ENCODE measurements at places on chromosomes 13 and 19. TPM values are rescaled to one million over a fixed set of nuclear protein-coding genes. Genes with fewer than 3 reads are reported as not detected.

- DNase-seq = no peak
These were observed 1395.8 kb downstream of the EFNB2 start for GRCh38 chr13:105139380-105140285.

DNA sequence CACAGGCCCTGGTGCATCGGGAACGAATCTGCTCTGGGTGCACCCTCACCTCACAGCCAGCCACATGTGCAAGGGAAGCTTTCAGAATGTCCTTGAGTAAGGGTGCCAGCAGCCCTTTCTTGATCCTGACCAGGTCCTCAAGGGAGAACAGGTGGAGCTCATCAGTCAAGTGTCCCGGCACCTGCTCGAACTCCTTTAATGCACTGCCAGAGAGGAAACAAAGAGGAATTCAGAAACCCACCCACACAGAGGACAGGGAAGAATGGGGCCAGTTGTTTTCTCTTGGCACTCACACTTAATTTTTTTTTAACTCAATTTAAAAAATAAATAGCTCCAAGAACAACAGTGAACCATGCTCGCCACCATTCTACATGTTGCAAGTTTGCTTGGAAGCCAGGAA, 41.7 kb downstream of the RUBCNL start:
- no peak for DNase-seq

The RASAL3 gene
- total RNA-seq = not detected

- DNase-seq = no peak
These were observed 23.5 kb downstream of the ACTN4 start for GRCh38 chr19:38670921-38671398.

GRCh38 chr13:94712812-94713560, 641 bp upstream of the SOX21 start:
- peak; percentile 9 for DNase-seq

The ACER1 gene
- not detected for total RNA-seq

The RDH8 gene
- not detected for total RNA-seq

DNA sequence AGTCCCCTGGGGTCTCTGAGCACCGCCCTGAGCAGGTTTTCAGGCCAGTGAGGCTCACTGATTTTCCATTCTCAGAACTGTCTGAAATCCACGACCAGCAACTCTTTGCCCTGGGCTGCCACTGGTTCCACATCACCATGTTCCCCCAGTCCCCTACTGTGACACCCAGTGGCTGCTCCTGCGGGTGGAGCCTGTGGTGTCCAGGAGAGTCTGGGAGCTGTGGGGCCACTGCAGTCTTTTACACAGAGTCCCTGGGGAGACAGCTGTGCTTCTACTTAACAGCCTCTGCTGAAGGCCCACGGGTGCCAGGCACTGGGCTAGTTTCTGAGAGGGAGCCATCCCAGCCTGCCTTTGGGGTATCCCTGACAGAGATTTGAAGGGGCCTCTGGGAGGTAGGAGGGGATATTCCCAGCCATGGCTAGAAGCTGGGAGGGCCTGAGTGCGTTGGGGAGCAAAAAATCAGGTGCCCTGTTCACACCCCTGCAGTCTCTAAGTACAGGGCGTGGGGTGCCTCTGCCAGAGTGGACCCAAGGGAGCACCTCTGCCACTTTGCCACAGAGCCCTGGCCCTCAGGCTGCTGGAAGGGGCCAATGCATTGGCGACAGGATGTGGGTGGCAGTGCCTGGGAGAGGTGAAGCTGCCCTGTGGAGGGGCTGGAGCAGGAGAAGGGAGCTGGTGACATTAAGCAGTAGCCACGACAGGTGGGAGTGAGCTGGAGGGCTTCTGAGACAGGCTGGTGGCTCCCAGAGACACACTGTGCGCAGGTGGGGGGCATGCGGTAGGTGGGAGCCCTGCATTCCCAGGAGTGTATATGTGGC, 200.2 kb upstream of the ZNF536 start:
- no peak for DNase-seq

DNA sequence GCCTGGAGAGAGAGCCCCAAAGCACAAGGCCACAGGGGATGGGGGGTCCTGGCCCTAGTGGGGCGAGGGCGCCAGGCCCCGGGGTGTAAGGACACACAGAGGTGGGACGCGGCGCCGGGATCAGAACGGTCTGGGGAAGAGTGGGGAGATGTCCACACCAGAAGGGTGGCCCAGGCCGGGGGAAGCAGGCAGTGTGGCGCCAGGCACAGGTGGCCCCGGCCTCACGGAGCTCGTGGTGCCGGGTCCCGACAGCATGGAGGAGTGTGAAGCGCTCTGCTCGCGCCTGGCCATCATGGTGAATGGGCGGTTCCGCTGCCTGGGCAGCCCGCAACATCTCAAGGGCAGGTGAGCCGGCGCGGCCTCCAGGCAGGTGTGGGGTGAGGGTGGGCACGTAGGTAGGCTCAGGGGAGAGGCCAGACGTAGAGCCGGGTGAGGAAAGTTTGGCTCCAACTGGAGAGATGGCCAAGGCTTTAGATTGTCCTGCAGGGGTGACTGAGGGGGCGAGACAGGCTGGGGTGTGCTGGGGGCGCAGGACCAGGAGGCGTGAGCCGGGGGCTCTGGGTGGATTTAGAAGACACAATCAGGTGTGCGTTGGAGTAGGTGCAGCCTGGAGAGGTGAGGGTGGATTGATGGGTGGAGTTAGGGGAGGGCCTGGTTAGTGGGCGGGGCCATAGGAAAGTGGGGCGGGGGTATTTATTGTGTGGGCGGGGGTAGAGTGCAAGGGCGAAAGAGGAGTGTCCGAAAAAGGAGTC, 2.9 kb upstream of the ARHGAP45 start:
- DNase-seq = no peak

The ZSCAN22 gene
- total RNA-seq = 3.8 TPM

The NOVA2 gene
- not detected for total RNA-seq

The ERICH6B gene
- not detected for total RNA-seq

The ATP7B gene
- total RNA-seq = 5.3 TPM

DNA sequence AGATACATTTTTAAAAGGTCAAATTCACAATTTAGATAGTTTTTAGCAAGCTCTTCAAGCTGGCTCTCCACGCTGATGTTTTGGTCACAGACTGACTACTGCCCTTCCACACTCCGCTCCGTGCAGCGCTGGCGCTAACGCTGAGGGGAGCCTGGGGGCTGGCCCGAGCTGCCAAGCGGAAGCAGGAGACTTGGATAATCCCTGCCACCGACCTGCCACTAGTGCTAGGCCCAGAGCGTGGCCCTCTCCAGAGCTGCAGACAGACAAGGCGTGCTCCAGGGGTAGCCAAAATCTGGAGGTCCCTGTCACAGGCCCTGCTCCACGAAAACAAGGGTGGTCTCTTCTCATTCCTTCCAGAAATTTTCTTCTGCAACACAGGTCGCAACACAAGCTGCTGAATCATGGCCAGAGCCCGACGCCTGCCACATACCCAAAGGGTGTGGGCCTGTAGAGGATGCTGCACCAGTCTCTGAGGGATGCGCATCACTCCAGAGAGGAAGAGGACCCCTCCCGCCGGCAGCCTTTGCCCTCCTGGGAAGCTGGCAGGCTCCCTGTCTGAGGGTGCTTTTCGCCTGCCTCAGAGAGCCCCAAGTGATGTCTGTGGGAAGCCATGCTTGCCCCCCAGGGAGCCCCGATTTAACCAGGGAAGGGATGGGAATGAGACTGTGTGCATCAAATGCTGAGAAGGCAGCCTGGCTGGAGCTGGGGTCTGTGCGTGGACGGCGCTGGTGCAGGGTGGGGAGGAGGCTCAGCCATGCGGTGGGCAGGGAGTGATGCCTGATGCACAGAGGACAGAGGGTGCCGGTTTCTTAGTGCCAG, 21.6 kb downstream of the CAPS start:
- DNase-seq = no peak

DNA sequence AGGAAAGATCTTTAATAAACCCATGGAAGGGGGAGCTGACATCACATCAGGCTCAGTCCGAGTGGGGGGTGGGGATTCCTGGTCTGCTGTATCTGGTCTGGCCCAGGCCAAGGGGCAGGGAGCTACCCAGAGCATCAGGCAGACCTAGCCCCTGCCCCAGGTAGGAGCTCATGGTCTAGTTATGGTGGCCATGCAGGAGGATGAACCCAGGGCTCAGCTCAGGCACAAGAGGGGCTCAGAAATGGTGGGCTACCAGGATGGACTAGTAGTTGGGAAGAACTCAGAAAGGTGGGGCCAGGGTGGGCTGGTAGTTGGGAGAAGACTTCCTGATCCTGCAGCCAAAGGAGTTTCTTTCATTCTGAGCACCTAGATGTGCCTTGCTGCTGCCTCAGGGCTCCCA, 14.3 kb downstream of the VSTM2B start:
- DNase-seq = no peak

- DNase-seq = no peak
These were observed 29.7 kb downstream of the MCF2L start for GRCh38 chr13:112998521-112999280.

GRCh38 chr19:15452111-15453047, 2.6 kb upstream of the WIZ start:
- DNase-seq = peak; percentile 30

DNA sequence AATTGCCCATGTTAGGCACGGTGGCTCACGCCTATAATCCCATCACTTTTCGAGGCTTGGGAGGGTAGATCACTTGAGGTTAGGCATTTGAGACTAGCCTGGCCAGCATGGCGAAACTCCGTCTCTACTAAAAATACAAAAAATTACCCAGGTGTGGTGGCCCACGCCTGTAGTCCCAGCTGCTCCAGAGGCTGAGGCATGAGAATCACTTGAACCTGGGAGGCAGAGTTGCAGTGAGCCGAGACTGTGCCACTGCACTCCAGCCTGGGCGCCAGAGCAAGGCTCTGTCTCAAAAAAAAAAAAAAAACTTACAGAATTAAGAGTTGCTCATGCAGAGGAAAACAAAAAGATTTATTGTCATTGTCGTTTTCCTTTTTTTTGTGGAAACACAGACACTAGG, 3.4 kb upstream of the PSMC4 start:
- DNase-seq = no peak

GRCh38 chr13:23993680-23993985, 96.3 kb upstream of the C1QTNF9B start:
- no peak for DNase-seq

DNA sequence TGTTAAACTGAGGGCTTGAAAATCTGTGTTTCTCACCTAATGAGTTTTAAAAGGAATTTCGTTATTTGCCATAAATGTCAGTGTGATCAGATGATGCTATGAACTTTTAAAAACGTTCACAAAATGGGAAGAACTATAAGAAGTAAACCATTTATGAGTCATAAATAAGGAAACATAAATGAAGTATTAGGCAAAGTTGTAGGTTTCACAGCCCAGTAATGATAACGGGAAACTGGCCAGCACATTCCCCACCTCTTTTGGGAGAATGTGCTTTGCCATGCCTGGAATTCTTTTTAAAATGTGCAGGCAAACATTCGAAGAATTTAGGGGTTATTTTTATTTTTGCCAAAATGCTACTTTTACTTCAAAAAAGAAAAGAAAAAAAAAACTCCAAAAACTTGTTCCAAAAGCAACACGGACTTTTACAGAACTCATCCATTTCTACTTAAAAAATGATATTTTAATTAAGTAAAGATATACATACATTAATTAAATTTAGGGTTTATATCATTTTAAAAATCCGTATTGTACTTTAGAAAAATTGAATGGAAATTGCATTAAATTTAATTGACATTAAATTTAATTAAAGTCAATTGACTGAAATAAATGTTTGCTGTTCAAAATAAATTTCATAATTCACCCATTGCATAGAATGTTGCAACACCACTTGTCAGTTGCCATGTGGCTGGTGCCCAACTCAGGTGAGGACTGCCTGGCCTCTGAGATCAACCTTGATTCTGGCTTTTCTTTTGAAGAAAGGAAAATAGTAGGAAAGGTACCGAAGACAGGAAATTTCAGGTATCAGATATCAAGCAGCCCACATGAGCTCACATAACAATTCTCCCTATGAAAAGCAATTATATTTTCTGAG, 1198.5 kb downstream of the EFNB2 start:
- peak; percentile 57 for DNase-seq

DNA sequence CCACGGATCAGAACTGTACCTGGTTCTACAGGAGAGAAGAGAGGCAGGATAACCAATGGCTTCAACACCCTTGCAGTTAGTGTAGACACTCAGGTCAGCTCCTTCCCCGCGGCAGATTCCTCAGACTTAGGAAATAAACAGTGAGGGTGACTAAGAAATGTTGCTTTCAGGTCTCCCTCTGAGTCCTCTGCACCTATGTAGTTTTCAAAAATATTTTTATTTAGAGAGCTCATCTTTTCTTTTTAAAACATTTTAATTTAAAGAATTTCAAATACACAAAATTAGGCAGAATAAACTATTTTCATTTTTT, 195.2 kb downstream of the KLF12 start:
- DNase-seq = peak; percentile 37

GRCh38 chr19:51257471-51257870, 6.6 kb downstream of the SIGLECL1 start:
- no peak for DNase-seq

GRCh38 chr13:48476215-48476614, 56.7 kb downstream of the RCBTB2 start:
- DNase-seq = no peak

DNA sequence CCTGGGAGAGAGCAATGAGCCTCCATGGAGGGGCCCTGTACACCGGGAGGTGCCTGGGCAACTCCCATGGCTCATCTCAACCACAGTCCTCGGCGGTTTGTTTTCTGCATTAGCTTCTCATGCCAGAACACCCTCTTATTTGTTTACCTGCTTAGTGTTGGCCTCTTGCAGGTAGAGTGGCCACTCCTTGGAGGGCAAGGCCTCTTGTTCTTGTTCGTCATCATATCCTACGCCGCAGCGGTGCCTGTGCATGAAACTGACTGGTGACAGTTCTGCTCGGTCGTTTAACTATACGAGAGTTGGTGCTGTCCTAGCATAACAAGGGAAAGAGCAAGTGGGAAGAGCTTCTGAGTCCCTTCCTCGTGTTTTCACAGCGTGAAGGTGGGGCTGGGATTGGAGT, 40.5 kb upstream of the RNF113B start:
- no peak for DNase-seq

DNA sequence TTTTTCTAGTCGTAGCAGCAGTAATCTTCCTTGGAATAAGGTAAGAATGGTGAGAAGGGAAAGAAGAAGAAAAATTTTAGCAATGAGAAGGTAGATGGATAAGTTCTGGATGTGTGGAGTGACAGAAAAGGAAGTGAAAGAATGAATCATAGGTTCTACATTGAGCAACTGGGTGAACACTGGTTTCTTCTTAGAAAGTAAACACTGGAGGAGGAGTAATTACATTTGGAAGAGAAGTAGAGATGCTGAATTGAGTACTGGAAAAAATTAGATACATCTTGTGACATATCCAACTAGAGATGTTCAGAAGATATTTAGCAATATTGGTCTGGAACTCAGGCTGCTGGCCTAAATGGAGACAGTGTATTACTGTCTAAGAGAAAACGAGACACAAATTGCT, 148.5 kb downstream of the GPC5 start:
- DNase-seq = peak; percentile 32

The TRAPPC5 gene
- total RNA-seq = 155 TPM

GRCh38 chr13:57063007-57063406, 77.7 kb upstream of the PRR20A start:
- DNase-seq = no peak

- no peak for DNase-seq
These were observed 855 bp downstream of the LYL1 start for GRCh38 chr19:13101590-13102415.

The C19orf44 gene
- 9.0 TPM for total RNA-seq

The HSD17B14 gene
- total RNA-seq = 0.26 TPM

DNA sequence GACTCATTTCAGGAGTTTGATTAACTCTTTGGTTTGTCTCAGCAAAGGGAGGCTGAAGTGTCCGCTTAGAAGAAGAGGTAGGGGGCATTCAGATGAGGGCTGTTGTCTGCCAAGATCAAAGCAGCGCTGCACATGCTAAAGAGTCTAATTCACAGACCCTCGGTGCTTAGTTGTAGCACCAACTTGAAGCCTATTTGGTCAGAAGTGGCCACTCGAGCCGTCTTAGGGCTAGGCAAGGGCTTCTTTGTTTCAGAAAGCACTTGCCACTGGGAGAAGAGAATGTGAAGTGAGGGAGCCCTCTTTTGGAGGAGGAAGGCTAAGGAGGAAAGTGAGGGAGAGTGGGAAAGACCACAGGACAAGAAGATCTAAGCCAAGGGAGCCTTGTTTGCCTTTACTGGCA, 313.4 kb upstream of the TMTC4 start:
- DNase-seq = peak; percentile 49

All from MCF 10A (cell line).